ENCODE measurements at places on chromosomes 5 and 9. TPM values are rescaled to one million over a fixed set of nuclear protein-coding genes. Genes with fewer than 3 reads are reported as not detected.

Gene PNPLA7
- total RNA-seq = 4.7 TPM

Gene SPRY4
- 2.0 TPM for total RNA-seq

Gene PCDHB12
- under 0.01 TPM for total RNA-seq

Gene ZBTB34
- total RNA-seq = 14.3 TPM

Gene GRM6
- not detected for total RNA-seq

Gene ITK
- total RNA-seq = not detected

Gene CKMT2
- not detected for total RNA-seq

Gene SOWAHA
- 13.0 TPM for total RNA-seq

Gene CAST
- total RNA-seq = 433 TPM

Gene PRRT1B
- total RNA-seq = not detected

Gene SPINK1
- not detected for total RNA-seq

Data from placental epithelial cell (primary cell).